Inflammatory macrophage treated with lipopolysaccharide for 1 hour (primary cell): ENCODE measurements at places on chromosomes 12 and 14.

DNA sequence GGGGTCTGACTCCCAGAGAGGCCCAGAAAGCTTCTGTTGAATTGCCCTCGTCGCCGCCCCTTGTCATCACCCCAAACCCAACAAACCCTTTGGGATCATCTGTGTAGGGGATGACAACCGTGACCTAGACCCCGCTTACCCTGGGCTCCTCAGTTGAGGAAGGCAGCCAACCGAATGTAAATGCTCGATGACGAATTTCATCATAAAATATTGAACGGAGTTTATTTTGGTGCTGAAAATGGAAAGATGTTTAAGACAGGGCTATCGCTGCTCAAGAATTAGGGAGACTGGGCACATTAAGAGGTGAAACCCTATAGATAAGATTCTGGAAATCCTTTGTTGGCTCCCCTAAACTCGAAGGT lies 512 bp downstream of the ACTR10 start:
- peak; percentile 28 for DNase-seq

- DNase-seq: no peak
These were observed 111.9 kb upstream of the ARHGAP5 start for GRCh38 chr14:31965071-31965734.

GRCh38 chr12:93746572-93747168 lies 69.5 kb downstream of the CRADD start:
- no peak for DNase-seq

DNA sequence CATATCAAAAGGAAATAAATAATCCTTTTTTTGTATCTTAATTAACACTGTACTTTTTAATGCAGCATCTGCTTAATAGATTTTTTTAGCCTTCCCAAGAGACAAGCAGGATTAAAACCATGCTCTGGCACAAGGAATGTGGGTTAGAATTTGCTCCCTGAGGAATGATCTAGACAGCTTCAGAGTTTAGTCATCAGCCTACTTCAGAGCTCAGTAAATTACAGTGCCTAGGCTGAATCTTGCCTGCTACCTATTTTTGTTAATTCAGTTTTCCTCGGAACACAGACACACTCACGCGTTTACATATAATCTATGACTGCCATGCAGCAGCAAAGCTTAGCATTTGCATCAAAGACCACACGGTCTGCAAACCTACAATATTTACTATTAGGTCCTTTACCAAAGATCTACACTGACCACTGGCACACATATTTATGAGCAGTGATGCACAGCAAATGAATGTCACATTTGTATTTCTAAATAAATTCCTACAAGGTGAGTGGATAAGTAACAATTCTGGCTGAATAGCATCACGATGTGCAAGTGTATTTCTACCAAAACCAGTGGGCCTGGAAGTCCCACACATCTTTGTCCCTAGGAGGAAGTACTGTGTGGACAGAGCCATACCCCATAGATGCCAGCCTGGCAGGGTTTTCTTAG lies 309.8 kb upstream of the TMEM132C start:
- DNase-seq: no peak

GRCh38 chr14:69152902-69153151 lies at the start of gene DCAF5:
Gene DCAF5 (minus strand): TSS chr14:69153119. CDS start chr14:69152978, 141 bp downstream.
- no peak for DNase-seq

DNA sequence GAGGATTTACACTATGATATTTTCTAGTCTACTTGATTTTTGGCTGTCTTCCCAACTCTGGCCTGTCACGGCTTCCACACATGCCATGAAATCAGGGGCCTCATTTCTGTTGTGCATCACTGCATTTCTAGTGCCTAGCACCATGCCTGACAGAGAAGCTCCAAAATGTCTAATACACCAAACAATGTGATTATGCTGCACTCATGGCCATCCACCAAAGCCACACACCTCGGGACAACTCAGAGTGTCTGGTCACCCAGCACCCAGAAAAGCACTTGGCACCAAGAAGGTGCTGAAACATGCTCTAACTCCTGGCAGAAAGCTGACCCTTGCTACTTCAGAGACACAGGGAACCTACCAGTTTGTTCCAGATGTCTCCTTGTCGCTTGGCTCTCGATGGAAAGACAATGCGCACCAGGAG lies 11.3 kb downstream of the GCN1 start:
- DNase-seq: no peak

- DNase-seq: no peak
These were observed 7.3 kb downstream of the POMT2 start for GRCh38 chr14:77313371-77313770.

DNA sequence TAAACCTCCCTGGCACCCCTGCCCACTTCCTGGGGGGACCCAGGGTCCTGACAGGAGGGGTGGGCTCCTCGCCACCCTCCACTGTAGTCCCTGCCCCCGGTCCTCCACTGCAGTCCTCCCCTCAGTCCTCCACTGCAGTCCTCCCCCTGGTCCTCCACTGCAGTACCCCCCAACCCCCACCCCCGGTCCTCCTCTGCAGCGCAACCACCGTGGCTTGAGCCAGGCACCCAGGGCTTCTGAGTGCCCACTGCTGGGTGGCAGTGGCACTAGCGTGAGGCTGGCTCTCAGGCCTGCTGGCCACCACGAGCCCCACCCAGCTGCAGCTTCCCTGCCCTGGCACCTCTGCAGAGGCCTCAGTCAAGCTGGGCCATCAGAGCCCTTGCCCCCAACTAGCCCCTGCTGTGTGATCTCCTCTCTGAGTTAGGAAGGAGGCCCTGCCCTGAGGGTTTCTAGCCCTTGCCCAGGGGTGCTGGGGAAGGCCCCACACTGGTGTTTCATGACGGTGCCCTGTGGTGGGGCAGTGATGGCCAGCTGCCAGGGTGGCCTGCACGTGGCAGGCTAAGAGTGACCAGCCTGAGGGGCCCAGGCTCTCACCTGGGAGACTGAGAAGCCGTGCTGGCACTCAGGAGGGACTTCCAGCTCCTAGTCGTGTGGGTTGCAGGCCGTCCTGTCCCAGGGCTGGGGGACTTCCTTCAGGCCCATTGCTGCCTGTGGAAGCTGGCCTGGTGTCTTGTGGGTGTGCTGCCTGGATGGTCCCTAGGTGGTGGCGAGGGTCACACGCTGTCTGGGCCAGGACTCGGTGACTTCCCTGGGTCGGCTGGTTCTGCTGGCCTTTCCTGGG lies 9.7 kb downstream of the CEP170B start:
- no peak for DNase-seq

GRCh38 chr12:45214071-45214470 lies 1.8 kb upstream of the ANO6 start:
- DNase-seq: no peak

- DNase-seq: no peak
These were observed 204.9 kb downstream of the DAD1 start for GRCh38 chr14:22384167-22384549.

GRCh38 chr12:121399391-121400331 lies at the start of gene RNF34:
Gene RNF34 (plus strand): TSS chr12:121400118. CDS start chr12:121400213, 95 bp downstream.
- DNase-seq: peak; percentile 98

DNA sequence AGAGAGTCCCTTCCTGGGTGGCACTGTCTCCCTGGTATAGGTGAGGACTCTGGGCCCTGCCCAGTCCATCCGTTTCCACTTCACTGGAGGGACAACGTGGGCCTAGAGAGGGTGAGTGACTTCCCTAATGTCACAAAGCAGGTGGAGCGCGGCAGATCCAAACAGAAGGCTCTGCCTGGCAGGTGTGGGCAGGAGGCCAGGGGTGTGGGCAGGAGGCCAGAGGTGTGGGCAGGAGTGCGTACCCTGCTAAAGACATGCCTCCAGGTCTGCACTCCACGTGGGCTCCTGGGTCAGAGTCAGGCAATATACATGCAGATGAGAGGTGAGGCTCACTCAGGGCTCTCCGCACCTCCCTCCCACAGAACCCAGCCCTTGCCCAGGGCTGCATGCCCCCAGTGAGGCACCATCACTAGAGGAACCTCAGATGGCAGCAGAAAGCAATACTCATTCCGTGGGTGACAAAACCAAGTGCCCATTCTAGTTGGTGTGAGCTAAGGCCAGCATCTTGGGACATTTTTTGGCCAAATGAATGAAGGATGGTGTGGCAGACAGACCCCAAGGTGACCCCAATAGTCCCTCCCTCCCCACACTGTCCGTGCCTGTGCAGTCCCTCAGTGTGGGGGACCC lies 271.6 kb upstream of the RTL1 start:
- DNase-seq: no peak

DNA sequence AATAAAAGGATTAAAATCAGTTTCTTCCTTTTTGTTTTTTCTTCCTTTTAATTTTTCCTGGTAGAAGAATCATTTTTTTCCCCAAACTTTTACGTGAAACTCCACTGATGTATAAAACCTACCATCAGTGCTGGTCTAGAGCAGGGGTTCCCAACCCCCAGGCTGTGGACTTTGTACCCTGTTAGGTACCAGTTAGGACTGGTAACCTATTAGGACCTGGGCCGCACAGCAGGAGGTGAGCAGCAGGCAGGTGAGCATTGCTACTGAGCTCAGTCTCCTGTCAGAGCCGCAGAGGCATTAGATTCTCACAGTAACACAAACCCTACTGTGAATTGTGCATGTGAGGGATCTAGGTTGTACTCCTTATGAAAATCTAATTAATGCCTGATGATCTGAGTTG lies 10.1 kb downstream of the SMCO2 start:
- no peak for DNase-seq

DNA sequence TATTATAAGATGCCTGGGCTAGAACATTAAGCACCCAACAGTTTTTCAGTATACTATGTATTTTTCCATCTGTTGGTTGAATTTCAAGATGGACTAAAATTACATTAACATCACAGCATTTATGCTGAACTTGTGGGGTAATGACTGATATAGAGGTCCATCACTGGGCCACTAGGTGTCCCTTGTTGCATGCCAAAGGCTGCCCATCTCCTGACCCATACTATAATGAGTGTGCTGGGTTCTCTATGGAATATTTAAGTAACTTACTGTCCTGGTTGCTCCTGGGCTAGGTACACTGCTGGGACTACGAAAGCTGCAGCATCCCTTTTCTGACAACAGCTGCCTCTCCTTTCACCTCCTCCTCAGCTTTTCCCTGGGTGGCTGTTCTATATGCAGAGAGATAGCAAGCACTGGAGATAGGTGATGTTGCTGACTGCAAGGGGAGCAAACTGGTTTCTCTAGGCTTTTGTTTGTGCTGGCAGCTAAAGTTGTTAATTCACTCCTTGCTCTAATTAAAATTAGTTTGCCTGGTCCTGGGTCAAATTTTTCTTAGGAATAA lies 138.6 kb upstream of the TRHDE start:
- DNase-seq: no peak

- DNase-seq: peak; percentile 63
These were observed 32.9 kb upstream of the SYCP3 start for GRCh38 chr12:101772012-101772775.

DNA sequence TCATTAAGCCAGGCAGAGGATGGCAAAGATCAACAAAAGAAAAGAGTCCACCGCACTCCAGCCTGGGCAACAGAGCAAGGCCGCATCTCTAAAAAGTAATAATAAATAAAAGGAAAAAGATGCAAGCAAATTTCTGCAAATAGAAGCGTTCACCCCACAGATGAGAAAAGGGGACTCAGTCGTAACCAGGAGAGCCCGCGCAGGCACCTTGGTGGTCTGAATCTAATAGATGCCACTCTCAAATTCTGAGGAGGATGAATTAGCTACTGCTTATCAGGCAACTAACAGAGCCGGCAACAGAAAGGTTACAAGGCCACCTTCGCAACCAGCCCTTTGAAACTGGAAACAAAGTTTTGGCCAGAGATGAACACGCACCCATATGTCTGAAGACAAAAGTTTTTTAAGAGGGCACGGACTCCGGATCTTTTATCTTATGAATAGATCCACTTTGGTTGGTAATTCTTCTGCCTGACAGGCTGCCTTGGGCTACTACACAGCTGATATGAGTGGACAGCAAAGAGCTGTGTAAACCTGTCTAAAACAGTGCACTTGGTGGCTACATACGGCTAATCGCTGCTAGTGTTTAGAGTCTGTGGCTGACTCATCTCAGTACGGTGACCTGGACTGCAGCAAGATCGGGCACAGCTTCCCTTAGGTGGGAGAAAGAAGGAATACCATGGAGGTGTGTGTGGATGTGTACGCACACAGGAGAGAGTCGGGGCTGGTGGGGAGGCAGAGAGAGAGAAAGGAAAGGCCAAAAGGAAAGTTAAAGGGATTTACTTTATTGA lies 32.9 kb upstream of the TTC7B start:
- no peak for DNase-seq

GRCh38 chr12:17527021-17527420 lies 563.0 kb downstream of the RERGL start:
- no peak for DNase-seq

GRCh38 chr12:104133866-104134265 lies 4.1 kb downstream of the NFYB start:
- no peak for DNase-seq

DNA sequence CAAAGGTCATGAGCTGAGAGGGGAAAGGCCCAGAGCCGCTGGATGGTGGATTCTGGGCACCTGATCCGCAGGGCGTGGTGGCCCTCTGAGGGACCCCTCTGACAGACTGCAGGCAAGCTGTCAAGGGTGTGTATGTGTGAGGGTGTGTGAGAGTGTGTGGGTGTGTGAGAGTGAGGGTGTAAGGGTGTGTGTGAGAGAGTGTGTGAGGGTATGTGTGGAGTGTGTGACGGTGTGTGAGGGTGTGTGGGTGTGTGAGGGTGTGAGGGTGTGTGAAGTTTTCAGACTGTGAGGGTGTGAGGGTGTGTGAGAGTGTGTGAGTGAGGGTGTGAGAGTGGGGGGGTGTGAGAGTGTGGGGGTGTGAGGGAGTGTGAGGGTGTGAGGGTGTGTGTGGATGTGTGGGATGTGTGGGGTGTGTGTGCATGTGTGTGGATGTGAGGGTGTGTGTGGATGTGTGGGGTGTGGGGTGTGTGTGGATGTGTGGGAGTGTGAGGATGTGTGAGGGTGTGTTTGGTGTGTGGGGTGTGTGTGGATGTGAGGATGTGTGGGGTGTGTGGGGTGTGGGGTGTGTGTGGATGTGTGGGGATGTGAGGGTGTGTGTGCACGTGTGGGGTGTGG lies 156.7 kb downstream of the TMEM121 start:
- no peak for DNase-seq

- no peak for DNase-seq
These were observed 14.0 kb upstream of the CRADD start for GRCh38 chr12:93663006-93663728.

GRCh38 chr14:36625014-36625413 lies 36.6 kb upstream of the PAX9 start:
- DNase-seq: no peak

DNA sequence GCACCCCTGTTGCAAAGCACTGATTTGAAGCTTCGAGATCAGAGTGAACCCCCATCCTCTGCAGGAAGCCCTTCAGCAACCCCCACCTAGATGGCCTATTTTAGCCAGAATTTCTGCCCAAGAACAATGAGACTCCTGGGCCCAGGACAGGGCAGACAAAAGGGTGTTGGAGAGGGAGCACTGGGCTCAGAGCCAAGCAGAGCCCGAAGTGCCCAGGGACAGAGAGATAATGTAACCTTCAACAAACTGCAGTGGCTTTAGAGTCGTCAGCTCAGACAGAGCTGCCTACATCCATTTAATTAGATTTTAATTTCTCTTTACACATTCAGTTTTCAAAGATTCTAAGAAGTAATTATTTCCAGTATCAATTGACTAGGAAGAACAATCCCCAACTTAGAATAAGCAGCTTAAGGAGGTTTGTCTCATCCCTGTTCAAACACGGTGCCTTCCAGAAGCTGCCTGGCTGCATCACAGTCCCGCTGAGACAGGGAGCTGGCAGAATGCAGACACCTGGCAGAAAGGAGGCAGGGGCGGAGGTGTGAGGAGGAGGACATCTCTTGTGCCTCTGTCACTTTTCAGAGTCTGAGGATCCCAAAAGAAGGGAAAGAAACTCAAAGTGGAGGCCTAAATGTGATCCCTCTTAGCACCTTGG lies 504.9 kb upstream of the CCDC196 start:
- no peak for DNase-seq

- no peak for DNase-seq
These were observed 340.2 kb upstream of the DDHD1 start for GRCh38 chr14:53493320-53493719.
